Hepatocyte (in vitro differentiated cells): ENCODE measurements at places on chromosomes 1 and 21.

DNA sequence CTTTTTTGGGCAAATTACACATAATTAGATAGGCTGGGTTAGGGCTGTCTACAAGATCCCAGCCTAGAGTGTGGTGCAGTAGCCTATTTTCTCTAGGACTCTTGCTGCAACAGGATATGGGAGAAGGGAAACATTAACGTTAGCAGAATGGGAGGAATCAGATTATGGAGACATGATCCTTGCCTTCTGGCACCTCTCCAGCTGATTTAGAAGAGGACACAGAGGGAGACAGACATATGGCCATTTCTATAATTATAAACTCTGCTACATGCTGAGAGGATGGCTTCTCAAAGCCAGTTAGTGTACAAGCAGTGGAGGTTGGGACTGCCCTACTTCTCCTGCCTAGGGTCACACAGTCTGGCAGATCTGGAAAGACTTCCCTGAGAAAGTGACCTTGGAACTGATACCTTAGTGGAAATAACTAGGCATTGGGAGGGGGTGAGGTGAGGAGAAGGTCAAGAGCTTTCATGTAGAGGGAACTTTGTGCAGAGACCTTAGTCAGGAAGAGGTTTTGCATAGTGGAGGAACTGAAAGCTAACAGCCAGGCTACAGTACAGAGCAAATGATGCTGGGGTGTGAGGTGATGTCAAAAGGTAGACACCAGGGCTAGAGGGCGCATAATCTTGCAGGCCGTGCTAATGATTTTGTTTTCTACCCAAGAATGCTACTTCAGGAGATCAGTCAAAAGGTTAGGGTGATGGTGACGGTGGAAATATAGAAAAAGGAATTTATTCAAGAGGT, 1.2 kb upstream of the CD1D start:
- no peak for DNase-seq

DNA sequence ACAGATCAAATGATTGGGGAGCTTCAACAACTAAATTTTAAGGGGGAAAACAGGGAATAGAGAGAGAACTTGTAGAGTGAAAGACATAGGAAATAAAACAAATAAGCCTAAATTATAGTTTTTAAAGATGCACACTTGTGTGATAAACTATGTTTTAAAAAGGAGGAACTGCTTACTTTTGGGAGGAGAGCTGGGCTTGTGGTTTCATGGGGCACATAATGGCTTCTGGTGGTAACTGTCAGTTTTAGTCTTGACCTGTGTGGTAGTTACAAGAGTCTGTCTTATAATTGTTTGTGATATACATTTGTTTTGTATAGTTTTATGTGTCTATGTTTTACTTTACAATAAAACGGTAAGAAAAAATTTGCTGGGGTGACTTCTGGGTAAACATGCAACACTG, 165.3 kb downstream of the COL24A1 start:
- no peak for DNase-seq

DNA sequence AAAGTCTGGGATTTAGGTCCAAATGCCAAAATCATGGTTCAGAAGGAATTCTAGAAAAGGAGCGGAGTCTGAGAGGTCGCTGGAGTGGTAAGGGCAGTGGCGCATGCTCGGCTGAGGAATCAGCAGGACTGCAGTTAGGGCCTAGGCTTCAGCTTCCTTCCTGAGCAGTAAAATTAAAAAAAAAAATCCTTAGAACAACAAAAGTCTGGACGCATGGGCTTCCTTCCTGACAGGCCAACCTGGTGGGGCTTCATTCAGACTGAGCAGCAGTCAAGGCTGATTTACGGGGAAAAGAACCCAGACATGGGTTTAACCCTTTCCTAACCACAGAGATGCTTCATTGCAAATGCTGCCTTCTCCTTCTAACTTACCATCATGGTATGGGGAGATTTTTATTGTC, 17.1 kb downstream of the RNF220 start:
- DNase-seq = no peak

- DNase-seq = no peak
Observed at GRCh38 chr1:8547791-8548190, 229.9 kb downstream of the SLC45A1 start.

- peak; percentile 60 for DNase-seq
Observed at GRCh38 chr1:154941333-154942013, 5.0 kb upstream of the PMVK start.

GRCh38 chr1:229111703-229112319, 159.1 kb upstream of the RAB4A start:
- DNase-seq = no peak

- peak; percentile 65 for DNase-seq
Observed at GRCh38 chr1:77687519-77687906, 5.1 kb upstream of the ZZZ3 start.

- DNase-seq = no peak
Observed at GRCh38 chr1:12503709-12504108, 114.3 kb downstream of the DHRS3 start.

GRCh38 chr1:42370876-42371549, 9.6 kb upstream of the RIMKLA start:
- DNase-seq = peak; percentile 30
